ENCODE measurements at places on chromosomes 7 and 10.

DNA sequence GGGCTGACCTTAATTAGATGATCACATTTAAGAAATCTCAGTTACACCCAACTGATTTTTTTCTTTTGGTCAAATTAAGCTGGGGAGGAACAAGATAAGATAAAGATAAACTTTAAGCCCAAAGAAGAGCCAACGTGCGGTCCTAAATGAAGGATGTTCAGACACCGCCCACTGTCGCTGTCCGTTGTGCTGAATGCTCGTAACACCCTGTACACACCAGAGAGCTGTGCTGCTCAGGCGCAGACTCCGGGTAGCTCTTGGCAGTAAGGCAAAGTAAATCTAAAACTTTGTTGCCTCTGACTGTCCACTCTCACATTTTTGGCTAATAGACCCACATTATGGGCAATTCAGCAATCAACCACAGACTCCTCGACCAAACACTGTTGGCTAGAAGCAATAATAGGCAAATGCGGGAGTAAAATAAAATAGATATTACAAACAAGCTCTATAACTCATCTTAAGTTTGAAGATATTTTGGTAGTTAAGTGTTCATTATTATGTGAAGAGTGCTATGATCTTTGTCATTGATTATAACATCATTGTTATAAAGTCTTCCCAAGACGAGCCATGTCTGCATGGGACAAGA lies 57.1 kb downstream of the PLPP4 start:
- no peak for DNase-seq

GRCh38 chr10:131876017-131876416 lies 24.8 kb upstream of the PPP2R2D start:
- no peak for DNase-seq

- DNase-seq: peak; percentile 34
Observed at GRCh38 chr7:128135515-128136214, 104.4 kb upstream of the LRRC4 start.

- no peak for DNase-seq
Observed at GRCh38 chr10:28279878-28280277, 23.0 kb downstream of the MPP7 start.

GRCh38 chr7:149490083-149490760 lies 7.4 kb downstream of the ZNF746 start:
- no peak for DNase-seq

DNA sequence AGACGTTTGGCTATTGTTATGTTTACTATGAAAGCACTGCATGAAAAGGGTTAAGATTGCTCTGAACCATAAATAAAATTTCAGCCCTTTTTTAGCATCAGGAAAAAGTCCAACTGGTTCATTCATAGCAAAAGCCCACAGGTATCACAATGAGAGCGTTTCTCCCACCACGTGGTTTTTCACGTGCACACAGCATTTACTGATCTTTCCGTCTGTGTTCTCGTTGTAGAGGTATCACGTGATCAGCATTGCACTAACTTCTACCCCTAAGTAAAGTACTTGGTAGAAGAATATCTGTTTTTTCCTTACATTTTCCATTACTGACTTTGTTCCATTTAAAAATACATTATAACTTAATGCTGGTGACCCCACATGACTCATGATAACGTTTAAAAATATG lies 17.8 kb upstream of the CCDC3 start:
- no peak for DNase-seq

DNA sequence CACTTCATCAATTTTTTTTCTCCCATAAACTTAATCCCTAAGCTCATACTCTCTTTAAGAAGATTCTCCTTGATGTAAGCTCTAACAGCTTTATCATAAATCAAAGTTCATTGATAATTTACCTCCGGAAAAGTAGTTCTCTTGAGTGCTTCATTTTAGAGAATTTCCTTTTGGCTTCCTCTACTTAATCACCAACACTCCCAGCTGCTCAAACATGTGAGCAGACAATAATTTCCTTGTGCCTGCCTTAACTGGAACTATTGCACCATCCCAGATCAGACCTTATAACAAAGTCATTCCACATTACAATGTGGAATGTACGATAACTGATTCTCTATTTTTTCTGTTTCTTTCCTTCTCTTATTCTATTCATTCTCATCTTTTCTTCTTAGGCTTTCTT lies 5.9 kb downstream of the FEZF1 start:
- DNase-seq: no peak

DNA sequence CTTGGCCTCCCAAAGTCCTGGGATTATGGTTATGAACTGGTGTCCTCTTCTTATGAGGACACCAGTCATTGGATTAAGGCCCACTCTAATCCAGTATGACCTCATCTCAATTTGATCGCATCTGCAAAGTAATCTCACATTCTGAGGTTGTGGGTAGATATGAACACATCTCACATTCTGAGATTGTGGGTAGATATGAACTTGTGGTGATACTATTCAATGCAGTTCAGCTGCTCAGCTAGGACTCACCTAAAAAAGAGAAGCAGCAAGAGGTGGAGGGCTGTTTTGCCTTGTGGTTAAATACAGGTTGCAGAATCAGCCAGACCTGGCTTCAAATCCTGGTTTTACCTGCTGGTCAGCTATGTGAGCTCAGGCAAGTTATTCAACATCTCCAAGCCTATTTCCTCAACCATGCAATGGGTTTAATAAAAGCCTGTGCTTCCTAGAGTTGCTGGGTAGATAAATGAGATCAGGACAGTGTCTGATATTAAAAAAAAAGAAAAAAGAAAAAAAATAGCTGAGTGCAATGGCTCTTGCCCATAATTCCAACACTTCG lies 8.5 kb upstream of the BAG3 start:
- no peak for DNase-seq

DNA sequence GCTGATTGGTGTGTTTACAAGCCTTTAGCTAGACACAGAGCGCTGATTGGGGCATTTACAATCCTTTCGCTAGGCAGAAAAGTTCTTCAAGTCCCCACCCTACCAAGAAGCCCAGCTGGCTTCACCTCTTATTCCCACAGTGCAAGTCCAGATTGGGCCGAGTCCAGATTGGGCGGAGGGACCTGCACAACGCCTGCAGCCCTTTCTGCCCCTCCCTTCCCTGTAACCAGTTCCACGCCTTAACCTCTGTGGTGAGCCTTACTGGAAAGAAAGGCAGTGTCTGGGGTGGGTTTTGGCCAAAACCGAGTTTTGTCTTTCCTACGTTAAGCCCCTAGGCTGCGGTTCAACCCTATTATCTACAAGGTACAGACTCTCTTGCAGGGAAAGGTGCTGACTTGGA lies 268.7 kb downstream of the ZEB1 start:
- DNase-seq: no peak

GRCh38 chr7:21172800-21173199 lies 255.1 kb upstream of the SP4 start:
- DNase-seq: no peak

DNA sequence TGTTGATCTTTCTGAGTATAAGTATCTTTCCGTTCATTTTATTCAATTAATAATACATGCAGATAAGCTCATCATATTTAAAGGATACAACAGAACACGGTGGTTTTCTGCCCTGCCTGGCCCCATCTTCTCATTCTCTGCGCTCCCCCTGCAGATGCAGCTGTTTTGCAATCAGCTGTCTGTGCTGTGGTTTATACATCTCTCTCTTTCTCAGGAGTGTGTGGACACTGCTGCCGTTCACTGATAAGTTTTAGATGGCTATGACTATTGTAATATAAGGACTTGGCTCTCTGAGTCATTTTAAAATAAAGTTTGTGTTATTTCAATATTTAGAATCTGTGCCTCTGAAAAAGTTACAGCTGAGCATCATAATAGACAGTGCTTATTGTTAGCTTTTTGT lies 54.5 kb downstream of the CUL1 start:
- no peak for DNase-seq

DNA sequence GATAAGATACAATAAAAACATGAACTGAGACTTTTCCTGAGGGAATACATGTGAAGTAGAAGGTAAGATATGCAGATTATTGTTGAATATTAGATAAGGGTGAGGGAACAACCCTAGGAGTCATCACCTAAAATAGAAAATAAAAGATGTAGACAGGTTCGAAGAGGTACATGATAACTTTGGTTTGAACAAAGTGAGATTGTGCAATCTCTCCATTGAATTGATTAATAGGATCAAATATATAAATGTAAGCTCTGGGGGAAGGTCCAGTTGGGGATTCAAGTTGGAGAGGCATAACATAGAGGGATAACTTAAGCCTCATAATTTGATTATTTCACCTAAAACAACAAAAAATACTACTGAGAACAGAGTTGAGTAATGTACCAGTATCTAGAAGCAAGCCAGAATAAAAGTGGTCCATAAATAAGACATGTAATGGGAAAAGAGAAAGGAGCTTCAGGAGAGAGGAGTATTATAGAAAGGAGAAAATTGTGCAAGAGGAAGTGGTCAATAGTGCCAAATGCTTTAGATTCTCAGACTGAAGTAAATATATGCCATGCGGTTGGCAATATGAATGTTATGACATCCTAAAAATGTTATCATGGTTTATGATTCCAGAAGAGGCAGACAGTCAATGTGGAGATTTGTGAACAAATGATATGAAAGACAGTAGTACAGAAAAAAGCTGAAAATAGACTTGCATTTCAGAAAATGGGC lies 282.3 kb upstream of the CHRM2 start:
- no peak for DNase-seq

GRCh38 chr7:107660381-107661080 lies at the start of gene SLC26A4:
Gene SLC26A4, plus strand, starts transcription at chr7:107660828. Its CDS starts 814 bp downstream, at chr7:107661642.
- DNase-seq: no peak

GRCh38 chr10:132454296-132455198 lies 57.5 kb downstream of the PWWP2B start:
- DNase-seq: no peak

GRCh38 chr7:4138866-4139265 lies 543.2 kb upstream of the FOXK1 start:
- DNase-seq: no peak

DNA sequence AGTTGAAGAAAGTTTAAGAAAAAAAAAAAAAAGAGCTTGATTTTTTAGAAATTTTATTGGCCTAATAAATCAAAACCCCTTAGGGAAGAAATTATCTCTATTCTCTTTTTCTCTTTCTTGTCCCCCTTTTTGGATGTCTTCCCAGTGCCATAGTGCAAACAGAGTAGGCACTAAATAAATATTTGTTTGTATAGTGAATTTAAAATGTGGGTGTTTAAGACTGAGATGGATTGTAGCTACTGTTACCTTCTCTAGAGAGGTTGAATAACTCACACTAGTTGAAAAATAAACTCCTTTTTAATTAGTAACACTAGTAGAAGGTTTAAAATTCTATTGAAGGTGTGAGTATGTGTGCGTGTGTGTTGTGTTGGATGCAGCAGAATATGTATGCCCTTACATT lies 783.8 kb downstream of the NXPH1 start:
- DNase-seq: no peak

- no peak for DNase-seq
Observed at GRCh38 chr7:26379711-26380110, 88.0 kb downstream of the SNX10 start.

GRCh38 chr10:79380125-79380945 lies 33.1 kb downstream of the PPIF start:
- no peak for DNase-seq
